ENCODE measurements at places on chromosomes 5 and 9. TPM values are rescaled to one million over a fixed set of nuclear protein-coding genes. Genes with fewer than 3 reads are reported as not detected.

DNA sequence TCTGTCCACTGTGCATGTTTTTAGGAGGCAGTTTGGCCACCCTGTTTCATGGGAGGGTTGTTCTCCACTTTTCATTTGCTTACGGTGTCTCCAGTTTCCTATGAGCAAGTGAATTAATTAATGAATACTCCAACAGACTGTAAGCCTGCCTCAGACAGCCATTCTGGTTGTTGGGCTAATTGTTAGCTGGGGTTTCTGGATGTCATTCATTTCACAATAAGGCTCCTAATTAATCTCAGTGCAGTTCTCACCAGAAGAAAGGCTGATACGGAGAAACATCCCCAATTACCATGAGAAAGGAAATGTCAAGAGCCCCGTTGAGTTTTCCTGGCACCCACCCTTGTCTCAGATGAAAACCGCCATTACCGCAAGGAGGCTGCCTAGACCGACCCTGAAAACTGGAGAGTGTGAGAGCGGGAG lies 75.8 kb downstream of the MAP1B start:
- no peaks in the 10 kb centered on the region for H3K36me3 ChIP-seq
- no peak overlapping the region for H3K4me3 ChIP-seq
- H3K27ac ChIP-seq: no peak overlapping the region
- no peaks in the 10 kb centered on the region for H3K4me1 ChIP-seq
- peaks cover 31% of the 10 kb centered on the region for H3K27me3 ChIP-seq

DNA sequence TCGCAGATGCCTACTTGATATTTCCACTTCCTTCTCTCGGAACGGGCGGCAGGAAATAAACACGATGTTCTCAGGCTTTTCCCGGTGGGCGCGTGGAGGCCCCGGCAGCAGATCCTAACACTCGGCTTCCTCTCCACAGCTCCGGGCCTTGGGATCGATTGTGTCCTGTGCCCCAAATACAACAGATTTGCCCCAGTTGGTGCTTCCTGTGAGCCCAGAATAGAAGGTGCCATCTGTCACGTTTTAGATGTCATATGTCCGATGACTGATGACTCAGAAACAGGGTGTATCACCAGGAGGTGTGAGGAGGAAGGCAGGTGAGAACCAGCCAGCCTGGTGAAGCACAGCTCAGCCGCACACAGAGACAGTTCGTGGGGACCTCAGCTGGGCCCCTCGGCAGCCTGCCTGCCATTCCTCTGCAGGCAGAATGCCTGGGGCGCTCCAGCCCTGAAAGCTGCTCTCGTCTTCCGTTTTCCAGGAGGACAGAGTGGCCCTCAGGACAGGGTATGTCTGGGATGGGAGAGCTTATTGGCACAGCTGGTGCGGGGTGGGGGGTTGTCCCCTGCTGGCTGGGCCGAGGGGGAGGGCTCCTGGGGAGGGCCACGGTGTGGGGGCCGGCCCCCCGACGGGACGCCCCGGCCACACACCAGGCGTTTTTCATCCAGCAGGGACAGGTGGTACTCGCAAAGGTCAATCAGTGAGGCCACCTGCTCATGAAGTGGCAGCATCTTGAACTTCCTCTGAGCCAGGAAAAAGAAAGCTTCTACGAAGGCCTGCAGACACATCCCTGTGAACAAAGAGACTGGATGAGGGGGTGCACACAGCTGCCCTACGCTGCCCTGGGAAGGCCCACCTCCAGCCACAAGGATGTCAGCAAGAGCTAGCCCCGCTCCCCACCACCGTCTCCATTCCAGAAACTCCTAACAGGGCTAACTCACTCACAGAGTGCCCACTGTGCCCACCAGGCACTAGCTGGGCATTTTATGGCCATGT lies 171.0 kb downstream of the DAB2IP start:
- peaks cover 2% of the 10 kb centered on the region for H3K36me3 ChIP-seq
- H3K4me1 ChIP-seq: no peaks in the 10 kb centered on the region
- peak overlapping the region; percentile 31 for H3K27ac ChIP-seq
- H3K27me3 ChIP-seq: no peaks in the 10 kb centered on the region
- H3K4me3 ChIP-seq: no peak overlapping the region

DNA sequence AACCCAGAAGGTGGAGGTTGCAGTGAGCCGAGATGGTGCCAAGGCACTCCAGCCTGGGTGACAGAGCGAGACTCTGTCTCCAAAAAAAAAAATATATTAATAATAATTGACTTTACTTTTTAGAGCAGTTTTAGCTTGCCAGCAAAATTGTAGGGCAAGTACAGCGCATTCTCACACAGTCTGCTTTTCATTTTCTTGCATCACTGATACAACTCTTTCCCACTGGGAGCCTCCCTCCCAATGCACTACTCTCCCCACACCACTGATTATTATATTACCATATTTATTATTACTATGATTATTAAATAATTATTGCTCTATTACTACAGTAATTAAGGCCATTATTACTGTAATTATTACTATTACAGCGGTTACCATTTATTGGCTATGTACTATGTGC lies 212.8 kb downstream of the GNA14 start:
- H3K4me1 ChIP-seq: peaks cover 3% of the 10 kb centered on the region
- no peak overlapping the region for H3K4me3 ChIP-seq
- H3K36me3 ChIP-seq: no peaks in the 10 kb centered on the region
- H3K27ac ChIP-seq: no peak overlapping the region

DNA sequence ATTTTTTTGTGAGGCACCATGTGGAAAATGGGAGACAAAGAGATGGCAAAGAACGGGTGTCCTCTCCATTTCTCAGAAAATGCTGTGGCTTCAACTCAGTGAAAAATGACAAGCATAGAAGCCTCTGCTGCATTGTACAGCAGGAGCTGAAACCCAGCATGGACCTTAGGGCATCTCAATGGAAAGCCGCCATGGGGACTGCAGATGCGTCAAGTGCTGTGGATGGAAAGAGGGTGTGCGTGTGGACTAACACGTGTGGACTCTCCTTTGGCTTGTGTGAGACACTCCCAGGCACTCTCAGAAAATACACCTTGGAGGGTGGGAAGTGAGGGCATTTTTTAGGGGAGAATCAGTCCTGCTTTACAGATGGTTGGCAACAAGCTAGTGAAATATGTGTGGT lies 2.2 kb upstream of the GLRX start:
- H3K27me3 ChIP-seq: no peaks in the 10 kb centered on the region
- H3K36me3 ChIP-seq: no peaks in the 10 kb centered on the region
- no peak for DNase-seq
- H3K27ac ChIP-seq: peak overlapping the region; percentile 92
- H3K4me3 ChIP-seq: no peak overlapping the region
- peaks cover 46% of the 10 kb centered on the region for H3K4me1 ChIP-seq

GRCh38 chr9:86098824-86099700 lies at the start of gene GOLM1:
TSS of gene GOLM1 (minus strand) at chr9:86099558. CDS start at chr9:86079320, 20,238 bp downstream.
- H3K4me1 ChIP-seq: peaks cover 9% of the 10 kb centered on the region
- peak; percentile 61 for DNase-seq
- H3K4me3 ChIP-seq: peak within 1 kb of the TSS; percentile 71
- no peaks in the 10 kb centered on the region for H3K36me3 ChIP-seq

GRCh38 chr5:57538341-57538955 lies 55.8 kb upstream of the ACTBL2 start:
- no peaks in the 10 kb centered on the region for H3K27me3 ChIP-seq
- H3K27ac ChIP-seq: no peak overlapping the region
- DNase-seq: peak; percentile 9
- no peak overlapping the region for H3K4me3 ChIP-seq
- H3K36me3 ChIP-seq: no peaks in the 10 kb centered on the region
- peaks cover 8% of the 10 kb centered on the region for H3K4me1 ChIP-seq

DNA sequence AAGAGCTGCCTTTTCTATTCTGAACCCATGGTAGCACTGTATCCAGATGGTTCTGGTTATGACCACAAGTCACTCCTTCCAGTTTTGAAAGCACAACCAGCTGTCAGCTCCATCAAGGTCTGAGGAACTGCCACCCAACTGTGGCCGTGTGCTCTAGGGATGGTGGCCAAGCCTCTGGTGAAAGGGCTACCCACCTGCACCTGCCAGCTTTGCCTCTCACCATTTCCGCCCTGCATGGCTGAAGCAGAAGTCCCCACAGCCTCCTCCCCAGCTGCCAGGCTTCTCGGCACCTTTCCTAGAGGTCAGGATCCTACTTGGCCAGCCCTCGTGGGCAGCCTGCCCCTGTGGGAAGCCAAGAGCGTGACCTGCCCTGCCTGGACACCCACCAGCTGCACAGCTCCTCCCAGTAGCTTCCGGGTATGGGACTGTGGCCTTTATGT lies 16.8 kb downstream of the SEMA5A start:
- no peaks in the 10 kb centered on the region for H3K36me3 ChIP-seq
- no peaks in the 10 kb centered on the region for H3K4me1 ChIP-seq
- no peak overlapping the region for H3K27ac ChIP-seq
- no peak for DNase-seq
- no peak overlapping the region for H3K4me3 ChIP-seq

DNA sequence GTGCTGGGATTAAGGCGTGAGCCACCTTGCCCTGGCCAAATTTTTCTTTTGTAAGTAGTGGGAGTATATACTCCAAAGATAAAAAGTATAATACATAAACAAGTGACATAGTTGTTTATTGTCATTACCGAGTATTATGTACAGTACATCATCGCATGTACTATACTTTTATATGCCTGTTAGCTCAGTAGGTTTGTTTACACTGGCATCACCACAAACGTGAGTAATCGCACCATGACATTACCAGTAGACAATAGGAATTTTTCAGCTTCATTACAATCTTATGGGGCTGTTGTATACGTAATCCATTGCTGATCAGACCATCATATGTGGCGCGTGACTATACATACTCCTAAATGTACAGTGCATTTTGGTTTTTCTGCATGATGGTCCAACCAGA lies 9.8 kb downstream of the SECISBP2 start:
- peaks cover 25% of the 10 kb centered on the region for H3K4me1 ChIP-seq
- no peak overlapping the region for H3K27ac ChIP-seq
- H3K4me3 ChIP-seq: no peak overlapping the region
- H3K36me3 ChIP-seq: peaks cover 34% of the 10 kb centered on the region
- no peak for DNase-seq
- H3K27me3 ChIP-seq: no peaks in the 10 kb centered on the region

DNA sequence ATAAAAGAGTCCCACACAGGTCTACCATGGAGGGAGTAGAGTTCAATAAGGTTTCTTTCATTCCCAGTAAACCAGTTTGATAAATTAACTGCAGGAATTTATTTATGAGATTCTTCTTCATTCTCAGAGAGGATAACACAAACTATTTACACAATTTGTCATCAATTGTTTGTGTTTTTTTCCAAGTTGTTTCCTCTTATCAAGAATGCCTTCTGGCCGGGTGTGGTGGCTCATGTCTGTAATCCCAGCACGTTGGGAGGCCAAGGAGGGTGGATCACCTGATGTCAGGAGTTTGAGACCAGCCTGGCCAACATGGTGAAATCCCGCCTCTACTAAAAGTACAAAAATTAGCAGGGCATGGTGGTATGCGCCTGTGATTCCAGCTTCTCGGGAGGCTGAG lies 216.7 kb downstream of the MLLT3 start:
- H3K27me3 ChIP-seq: no peaks in the 10 kb centered on the region
- no peak overlapping the region for H3K4me3 ChIP-seq
- H3K36me3 ChIP-seq: peaks cover 12% of the 10 kb centered on the region
- no peak for DNase-seq
- peaks cover 35% of the 10 kb centered on the region for H3K4me1 ChIP-seq
- no peak overlapping the region for H3K27ac ChIP-seq

FGF1 gene
- total RNA-seq: not detected

GFRA3 gene
- total RNA-seq: 0.09 TPM

CATSPER3 gene
- 0.69 TPM for total RNA-seq

MLANA gene
- total RNA-seq: not detected

NEUROG1 gene
- total RNA-seq: not detected

KCNIP1 gene
- not detected for total RNA-seq

TAF11L10 gene
- not detected for total RNA-seq

ADAMTSL2 gene
- total RNA-seq: 0.32 TPM

ZCCHC7 gene
- total RNA-seq: 29.9 TPM

F2R gene
- 1.4 TPM for total RNA-seq

PRDM9 gene
- total RNA-seq: not detected

TMEM232 gene
- 1.2 TPM for total RNA-seq

TSSK1B gene
- total RNA-seq: not detected

CDC25C gene
- 19.0 TPM for total RNA-seq
